ENCODE measurements at places on chromosomes 7 and 10.
A peak's percentile ranks its signal among the peaks of the same experiment; 100 is the strongest.

DNA sequence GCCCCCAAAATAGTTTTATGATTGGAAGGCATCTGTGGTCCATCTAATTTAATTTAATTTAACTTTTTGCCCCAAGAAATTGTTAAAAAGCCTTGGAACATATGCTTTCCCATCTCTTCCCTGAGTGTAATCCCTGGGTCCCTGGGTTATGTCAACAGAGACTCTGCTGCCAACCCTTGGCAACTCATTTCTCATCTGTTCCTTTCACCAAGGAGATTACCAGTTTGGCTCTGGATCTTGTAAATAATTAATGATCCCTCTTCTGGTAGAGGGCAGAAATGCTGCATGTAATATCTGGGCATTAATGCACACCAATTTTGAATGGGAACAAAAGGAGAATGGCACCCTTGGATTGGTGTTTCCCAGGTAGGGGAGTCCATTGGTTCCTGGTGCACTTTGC, 514.2 kb downstream of the CCSER2 start:
- DNase-seq, result no peak

GRCh38 chr10:103123282-103124024, 69.6 kb downstream of the NT5C2 start:
- DNase-seq, result no peak

DNA sequence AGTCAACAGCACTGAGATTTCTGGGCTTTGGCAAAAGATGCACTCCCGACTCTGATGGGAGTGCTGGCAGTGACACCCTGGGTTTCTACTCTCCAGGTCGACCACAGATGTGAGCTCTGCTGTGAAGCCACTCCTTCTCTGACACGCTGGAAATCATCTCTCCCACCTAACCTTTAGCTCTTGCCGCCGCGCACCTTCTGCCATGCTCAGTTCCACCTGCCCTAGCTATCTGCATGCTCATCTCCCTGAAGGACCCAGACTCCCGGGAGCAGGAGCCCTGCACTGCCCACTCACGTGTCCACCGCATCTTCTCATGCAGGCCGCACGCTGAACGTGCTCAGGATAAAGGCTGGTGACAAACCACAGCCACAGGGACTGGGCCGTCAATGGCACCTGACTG, 174.8 kb downstream of the TNS3 start:
- DNase-seq, result no peak

DNA sequence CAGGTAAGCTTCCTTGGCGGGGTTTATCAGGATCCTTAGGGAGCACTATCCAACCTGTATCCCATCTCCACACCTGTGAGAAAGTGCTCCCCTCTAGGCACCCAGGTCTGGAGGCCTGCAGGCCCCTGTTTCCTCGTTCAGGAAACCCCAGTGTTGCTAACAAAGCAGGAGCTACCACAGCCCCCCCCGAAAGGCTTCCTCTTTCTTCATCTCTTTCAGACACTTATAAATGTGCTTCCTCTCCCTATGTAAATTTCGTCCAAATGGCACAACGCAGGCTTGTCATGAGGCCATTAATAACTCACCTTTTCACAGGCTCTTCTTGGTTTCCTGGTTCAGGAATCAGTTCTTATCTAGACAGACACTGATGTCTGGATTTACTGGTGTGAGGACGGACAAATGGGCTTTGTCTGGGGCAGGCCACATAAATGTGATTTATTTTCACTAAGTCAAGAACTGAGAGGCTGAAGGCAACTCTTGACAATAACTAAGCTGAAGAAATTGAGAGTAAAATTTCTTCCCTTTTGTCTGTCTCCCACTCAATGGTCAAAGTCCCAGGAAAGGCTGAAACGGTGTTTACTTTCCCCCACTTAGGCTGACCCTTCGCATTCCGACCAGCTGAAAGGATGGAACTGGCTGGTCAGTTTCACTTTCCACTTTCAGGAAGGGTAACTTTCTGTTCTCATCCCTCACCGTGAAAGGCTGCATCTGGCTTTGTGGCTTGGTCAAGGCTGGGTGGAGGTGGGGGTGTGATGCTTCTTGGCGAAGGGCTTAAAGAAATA, 46.8 kb downstream of the PIK3AP1 start:
- DNase-seq, result no peak

GRCh38 chr7:142943706-142944268, 4.5 kb downstream of the LLCFC1 start:
- no peak for DNase-seq

GRCh38 chr10:72794260-72794659, 99.3 kb upstream of the OIT3 start:
- DNase-seq, result no peak

- DNase-seq, result no peak
These were observed 1.1 kb upstream of the TFAM start for GRCh38 chr10:58384095-58384494.

- no peak for DNase-seq
These were observed 102.8 kb upstream of the KCND2 start for GRCh38 chr7:120169996-120170783.

DNA sequence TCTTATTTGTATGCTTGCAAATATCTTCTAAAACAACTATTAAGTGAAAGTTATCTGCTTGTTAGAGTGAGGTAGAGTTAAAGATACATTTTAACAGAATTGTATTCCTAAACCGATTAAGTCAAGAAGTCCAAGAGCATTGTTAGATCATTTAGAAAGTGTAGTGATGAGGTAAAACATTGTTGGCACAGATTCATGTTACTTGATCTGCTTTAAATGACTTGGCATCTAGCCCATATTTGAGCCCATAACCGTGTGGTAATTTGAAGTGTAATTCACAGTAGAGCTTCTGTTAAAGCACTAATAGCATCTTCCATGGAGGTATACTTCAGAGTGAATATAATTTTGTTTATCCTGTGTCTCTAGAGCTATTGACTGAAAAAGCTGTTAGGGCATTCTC, 62.1 kb downstream of the PTEN start:
- no peak for DNase-seq

DNA sequence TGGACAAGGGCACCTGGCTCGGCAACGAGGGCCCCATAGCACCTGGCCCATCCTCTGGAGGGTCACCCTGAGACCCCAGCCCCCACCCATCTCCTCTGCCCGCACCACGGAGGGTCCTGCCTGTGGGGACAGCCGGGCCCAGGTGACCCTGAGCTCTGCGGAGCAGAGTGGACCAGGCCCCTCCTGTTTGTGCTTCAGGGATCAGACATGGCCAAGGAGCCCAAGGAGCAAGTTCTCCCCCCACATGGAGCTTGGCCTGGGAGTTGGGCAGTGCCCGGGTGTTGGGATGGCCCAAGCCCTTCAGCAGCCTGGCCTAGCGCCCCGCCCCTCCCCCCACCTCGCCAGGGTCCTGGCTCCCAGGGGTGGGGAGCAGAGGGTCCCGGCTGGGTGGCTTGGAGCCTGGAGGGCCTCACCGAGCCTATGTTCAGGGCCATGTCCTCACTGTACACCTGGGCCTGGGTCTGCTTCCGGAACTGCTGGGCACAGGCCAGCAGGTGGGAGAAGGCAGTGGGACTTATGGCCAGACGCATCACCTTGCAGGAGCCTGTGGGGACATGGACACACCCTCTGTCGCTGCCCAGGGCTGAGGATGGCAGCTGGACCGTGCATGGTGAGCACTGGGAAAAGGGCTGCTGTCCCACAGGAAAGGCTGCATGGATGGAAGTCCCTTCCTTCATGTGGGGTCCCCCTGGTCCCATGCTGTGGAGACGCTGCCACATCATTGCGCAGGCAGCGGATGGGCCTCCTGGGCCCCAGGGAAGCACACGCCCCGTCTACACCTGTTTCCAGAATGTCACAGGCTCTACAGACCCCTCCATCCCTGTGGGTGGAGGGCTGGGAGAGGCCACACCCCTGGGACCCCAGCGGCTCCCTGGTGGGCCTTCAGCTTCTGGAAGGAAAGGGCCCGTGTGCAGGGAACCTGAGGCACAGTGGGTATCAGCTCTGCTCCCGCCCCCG, 49.2 kb upstream of the NKX6-2 start:
- DNase-seq, result no peak

- DNase-seq, result no peak
These were observed 72.4 kb downstream of the PROSER2 start for GRCh38 chr10:11895598-11895997.

DNA sequence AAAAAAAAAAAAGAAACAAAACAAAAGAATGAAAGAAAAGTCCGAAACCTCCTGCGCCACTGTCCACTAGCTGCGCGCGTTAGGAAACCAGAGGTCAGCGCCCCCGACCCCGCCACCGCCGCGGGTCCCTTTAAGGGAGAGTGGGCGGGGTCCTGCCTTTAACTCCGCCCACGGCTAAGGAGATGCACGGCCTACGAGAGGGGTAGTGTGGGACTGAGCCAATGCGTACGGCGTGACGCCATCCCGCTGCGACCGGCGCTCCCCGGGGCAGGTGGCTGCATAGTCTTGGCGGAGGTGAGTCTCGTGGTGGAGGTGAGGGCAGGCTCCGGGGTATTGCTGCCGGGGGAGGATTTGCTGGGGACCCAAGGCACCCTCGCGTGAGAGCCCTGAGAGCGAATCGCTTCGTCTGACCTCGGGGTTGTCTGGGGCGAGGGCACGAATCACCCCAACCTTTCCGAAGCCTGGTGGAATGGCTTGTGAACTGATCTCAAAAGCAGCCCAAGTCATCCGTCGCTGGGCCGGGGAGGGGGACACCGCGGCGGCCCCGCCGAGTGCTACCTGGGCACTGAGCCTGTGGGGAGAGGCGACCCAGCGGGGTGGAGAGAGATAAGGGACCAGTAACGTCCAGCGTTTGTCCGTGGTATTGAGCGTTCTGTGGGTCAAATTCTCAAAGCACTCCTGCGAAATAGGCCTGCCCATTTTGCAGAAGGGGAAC, at the start of gene MRPS17:
Gene MRPS17, plus strand, starts transcription at position 241 of the 715 bp plus-strand sequence. CDS start 1,319 bp downstream, outside the sequence.
- DNase-seq, result peak; percentile 84

- DNase-seq, result no peak
These were observed 222.3 kb downstream of the PHTF2 start for GRCh38 chr7:78020874-78021249.

DNA sequence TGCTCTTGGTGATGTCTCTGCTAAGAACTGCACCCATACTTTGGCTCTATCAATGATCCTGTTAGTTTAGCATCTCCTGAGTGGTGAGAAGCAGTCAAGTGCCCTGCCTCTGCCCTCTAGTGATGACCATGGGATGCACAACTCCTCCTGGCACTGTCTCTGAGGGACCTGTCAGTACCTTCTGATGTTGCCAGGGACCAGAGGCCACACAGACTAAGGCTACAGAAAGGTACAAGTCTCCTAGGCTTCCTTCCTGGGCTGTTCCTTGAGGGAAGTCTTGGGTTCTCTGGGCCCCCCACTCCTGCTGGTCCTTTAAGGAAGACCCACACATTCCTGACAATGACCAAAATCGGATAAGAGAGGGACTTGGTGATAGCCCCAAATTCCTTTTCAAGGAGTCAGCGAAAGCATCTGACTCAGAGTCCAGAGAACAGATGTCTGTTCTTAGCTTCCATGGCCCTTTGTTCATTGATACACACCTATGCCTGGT, 15.3 kb downstream of the NKX2-3 start:
- peak; percentile 21 for DNase-seq

GRCh38 chr7:150373049-150373801, 4.6 kb downstream of the REPIN1 start:
- DNase-seq, result no peak

GRCh38 chr10:43200538-43201390, 62.5 kb downstream of the CSGALNACT2 start:
- DNase-seq, result no peak

- no peak for DNase-seq
These were observed 120.9 kb downstream of the C10orf105 start for GRCh38 chr10:71598621-71599055.

GRCh38 chr7:132541656-132542055, 34.6 kb downstream of the PLXNA4 start:
- DNase-seq, result no peak

DNA sequence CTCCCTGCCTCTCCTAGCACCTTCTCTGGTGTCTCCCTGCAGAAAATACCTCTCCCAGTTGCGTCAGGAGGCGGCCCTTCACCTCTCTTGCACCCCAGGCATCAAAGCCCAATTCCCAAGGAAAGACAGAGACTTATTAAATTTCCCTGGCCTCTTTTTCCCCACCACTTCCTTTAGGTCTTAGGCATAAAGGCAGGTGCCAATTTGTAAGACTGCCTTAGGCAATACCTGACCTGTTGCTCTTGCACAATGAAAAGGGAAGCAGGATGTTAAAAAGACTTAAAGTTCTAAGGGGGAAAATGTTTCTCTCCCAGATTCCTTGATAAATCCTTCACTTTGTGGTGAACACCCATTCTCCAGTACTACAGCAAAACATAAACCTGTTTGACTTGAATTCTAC, 186.7 kb downstream of the SLC25A13 start:
- no peak for DNase-seq

DNA sequence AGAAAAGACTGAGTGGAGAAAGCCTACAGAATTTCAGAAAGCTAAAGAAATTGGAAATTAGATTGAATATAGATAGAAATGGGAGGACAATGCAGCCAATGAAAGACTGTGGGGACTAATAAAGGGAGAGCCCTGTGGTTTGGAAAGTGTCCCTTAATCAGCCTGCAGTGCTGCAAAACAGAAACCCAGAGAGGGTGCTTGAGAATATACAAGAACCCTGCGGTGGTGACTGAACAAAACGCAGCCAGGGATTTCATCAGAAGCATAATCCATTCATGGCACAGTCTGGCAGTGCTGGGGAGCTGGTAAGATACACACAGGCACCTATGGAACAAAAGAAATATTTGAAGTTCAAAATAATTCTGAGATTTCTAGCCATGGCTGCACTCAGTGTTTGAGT, 19.1 kb downstream of the CEP41 start:
- no peak for DNase-seq

- DNase-seq, result no peak
These were observed 89.7 kb downstream of the HIPK2 start for GRCh38 chr7:139687980-139688632.

- no peak for DNase-seq
These were observed 11.0 kb downstream of the FLNC start for GRCh38 chr7:128841171-128841690.
